Activated CD4-positive, alpha-beta T cell treated with anti-CD3 and anti-CD28 coated beads, Interleukin-2, amount 10 ng/mL, durations not matched to agents 7 days and 5 days (primary cell): ENCODE measurements at places on chromosomes 11 and 22. TPM values are rescaled to one million over a fixed set of nuclear protein-coding genes. Genes with fewer than 3 reads are reported as not detected.

DNA sequence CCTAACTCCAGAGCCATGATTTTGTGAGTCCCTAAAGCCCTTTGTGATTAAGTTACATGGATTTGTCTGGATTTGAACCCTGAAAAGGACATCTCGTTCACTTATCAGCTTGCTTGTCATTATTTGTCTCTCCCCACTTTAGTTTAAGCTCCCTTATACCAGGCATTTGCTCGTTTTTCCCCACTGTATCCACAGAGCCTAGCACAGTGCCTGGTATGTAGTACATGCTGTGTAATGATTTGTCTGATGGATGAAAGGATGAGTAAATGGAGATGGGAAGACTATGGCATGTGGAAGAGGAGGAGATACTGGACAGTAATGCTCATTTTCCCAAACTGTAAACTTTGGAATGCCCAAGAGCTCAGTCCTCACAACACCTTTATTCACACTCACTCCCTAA lies 9.2 kb upstream of the MCHR1 start:
- H3K4me3 ChIP-seq = no peak overlapping the region
- peaks cover 21% of the 10 kb centered on the region for H3K4me1 ChIP-seq

CDC42BPG gene
- 1.3 TPM for total RNA-seq

- H3K36me3 ChIP-seq = no peaks in the 10 kb centered on the region
- H3K4me3 ChIP-seq = no peak overlapping the region
- H3K4me1 ChIP-seq = no peaks in the 10 kb centered on the region
- H3K27ac ChIP-seq = no peak overlapping the region
- H3K27me3 ChIP-seq = no peaks in the 10 kb centered on the region
Observed at GRCh38 chr11:24124876-24125275, 372.0 kb upstream of the LUZP2 start.

- no peaks in the 10 kb centered on the region for H3K36me3 ChIP-seq
- no peak for DNase-seq
- H3K27me3 ChIP-seq = no peaks in the 10 kb centered on the region
- H3K27ac ChIP-seq = no peak overlapping the region
Observed at GRCh38 chr11:28343304-28344233, 235.4 kb downstream of the METTL15 start.

MPEG1 gene
- total RNA-seq = not detected

SCN4B gene
- total RNA-seq = 0.10 TPM

GRCh38 chr11:74608431-74608830 lies 16.0 kb downstream of the POLD3 start:
- DNase-seq = no peak
- H3K36me3 ChIP-seq = peaks cover 45% of the 10 kb centered on the region
- H3K27me3 ChIP-seq = no peaks in the 10 kb centered on the region

- no peak for DNase-seq
- H3K27me3 ChIP-seq = no peaks in the 10 kb centered on the region
- no peak overlapping the region for H3K4me3 ChIP-seq
Observed at GRCh38 chr11:2709429-2709828, 9.6 kb upstream of the KCNQ1OT1 start.

DNA sequence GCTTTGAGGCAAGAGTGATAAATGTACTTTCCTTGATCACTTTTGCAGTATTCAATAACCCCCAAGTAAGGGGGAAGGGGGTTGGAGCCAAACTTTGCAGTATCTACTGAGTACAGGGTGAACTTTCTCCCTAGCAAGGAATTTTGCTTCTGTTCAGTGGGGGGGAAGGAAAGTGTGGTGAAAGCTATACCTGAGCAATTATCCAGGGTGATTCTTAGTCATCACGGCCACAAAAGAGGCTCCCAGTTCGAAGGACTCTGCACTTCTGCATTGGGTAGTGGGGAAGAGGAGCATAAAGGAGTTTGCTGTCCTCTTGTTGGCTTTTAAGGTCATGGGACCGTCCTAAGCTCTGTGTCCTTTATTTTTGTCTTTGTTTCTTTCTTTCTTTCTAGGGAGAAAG lies 346.5 kb upstream of the SYN3 start:
- no peaks in the 10 kb centered on the region for H3K4me1 ChIP-seq
- H3K4me3 ChIP-seq = no peak overlapping the region
- no peaks in the 10 kb centered on the region for H3K27me3 ChIP-seq
- H3K27ac ChIP-seq = no peak overlapping the region

DNA sequence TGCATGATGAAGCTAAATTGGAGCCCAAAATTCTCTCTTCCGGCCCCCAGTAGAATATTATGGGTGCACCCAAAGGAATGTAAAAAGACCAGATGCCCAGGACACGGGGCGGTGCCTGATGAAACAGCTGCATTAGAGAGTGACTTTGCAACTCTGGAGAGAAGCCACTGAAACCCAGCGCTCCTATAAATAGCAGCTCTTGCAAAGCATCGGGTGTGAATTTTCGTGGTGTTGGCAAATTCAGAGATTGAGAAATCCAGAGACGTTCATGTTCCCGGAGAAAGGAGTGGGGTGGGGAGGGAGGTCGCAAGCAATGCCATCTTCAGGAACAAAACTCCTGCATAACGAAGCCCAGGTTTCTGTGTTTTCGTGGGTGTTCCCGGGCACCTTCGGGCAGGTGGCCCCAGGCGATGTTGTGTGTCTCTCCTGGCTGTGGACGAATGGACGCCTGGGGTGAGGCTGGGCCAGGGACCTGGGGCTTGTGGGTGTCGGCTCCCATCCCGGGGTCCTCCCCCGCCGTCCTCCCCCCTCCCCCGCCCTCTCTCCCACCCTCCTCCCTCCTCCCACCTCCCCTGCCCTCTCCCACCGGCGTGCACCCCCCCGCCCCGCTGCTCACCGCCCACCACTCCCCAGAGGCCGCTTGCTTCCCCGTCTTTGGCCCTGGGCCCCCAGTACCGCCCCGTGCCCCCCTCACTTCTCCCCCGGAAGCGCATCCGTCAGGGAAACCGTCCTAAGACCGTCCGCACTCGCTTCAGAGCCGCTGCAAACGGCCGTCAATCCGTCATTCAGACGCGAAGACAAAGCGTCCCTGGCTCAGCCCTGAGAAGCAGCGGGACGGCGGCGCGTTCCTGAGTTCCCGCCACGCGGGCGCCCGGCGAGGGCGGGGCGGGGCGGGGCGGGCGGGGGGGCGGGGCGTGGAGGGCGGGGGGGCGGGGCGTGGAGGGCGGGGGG lies 26.7 kb upstream of the TOLLIP start:
- H3K4me3 ChIP-seq = peak overlapping the region; percentile 74
- peaks cover 1% of the 10 kb centered on the region for H3K36me3 ChIP-seq
- peaks cover 20% of the 10 kb centered on the region for H3K4me1 ChIP-seq
- peak overlapping the region; percentile 66 for H3K27ac ChIP-seq
- DNase-seq = peak; percentile 54

- no peak for DNase-seq
- no peaks in the 10 kb centered on the region for H3K27me3 ChIP-seq
- no peaks in the 10 kb centered on the region for H3K4me1 ChIP-seq
- no peaks in the 10 kb centered on the region for H3K36me3 ChIP-seq
- no peak overlapping the region for H3K4me3 ChIP-seq
Observed at GRCh38 chr11:132424433-132424832, 1054.0 kb downstream of the NTM start.

LINC01488 gene
- total RNA-seq = not detected

DNA sequence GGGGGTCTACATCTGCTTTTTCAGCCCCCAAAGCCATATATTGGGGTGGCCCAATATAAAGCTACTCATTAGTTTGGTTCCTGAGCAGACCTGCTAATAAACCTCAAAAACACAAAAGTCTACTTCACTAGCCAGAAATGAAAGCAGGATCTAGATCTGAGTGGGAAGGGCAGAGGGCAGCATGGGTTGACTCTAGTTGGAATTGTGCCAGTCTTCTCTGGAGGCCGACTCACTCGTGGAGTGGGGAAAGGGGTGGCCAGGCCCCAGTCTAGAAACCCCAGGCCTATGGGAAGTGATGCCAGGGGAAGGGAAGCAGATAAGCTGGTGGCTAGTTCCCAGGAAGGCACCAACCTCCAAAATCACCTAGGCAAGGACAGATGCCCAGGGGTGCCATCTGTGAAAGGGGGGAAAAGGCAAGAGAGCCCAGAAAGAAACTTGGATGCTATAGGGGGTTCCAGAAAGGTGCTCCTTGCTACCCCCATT lies 5.3 kb downstream of the PATZ1 start:
- peaks cover 62% of the 10 kb centered on the region for H3K36me3 ChIP-seq
- no peak for DNase-seq
- H3K4me3 ChIP-seq = no peak overlapping the region
